Stimulated activated CD8-positive, alpha-beta memory T cell treated with anti-CD3 and anti-CD28 coated beads, Interleukin-7, amount 100 ng/mL, for 1 hour (primary cell): ENCODE measurements at places on chromosomes 5 and 9.

DNA sequence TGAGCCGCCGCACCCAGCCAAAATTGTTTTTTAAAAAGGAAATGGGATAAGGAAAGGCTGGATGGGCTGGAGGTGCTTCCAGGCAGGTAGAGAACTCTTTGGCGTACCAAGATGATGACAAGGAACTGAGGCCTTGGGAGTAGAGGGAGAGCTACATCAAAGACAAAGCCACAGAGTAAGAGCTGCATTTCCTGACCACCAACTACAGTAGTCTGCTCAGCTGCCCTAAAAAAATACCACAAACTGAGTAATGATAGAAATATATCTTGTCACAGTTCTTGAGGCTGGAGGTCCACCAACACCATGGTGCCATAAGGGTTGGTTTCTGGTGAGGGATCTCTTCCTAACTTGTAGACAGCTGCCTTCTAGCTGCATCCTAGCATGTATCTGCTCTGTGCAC, 8.2 kb downstream of the OR1K1 start:
- DNase-seq = no peak

DNA sequence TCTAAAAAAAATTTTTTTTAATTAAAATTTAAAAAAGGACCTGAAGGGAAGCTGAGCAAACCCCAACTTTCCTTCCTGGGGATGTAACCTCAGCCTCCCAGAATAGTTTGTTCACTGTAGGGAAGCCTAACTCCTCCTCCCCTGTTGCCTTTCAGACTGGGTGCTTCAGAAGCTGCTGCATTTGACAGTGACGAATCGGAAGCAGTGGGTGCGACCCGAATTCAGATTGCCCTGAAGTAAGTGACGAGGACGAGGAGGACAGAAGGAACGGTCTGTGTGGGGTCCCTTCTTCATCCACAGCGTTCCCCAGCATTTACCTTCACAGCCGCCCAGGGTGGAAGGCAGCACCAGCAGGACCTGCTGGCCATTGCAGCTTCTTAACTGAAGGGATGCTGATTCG, 57.7 kb upstream of the RARS1 start:
- no peak for DNase-seq

GRCh38 chr5:19713740-19714139, 274.3 kb downstream of the CDH18 start:
- DNase-seq = no peak

DNA sequence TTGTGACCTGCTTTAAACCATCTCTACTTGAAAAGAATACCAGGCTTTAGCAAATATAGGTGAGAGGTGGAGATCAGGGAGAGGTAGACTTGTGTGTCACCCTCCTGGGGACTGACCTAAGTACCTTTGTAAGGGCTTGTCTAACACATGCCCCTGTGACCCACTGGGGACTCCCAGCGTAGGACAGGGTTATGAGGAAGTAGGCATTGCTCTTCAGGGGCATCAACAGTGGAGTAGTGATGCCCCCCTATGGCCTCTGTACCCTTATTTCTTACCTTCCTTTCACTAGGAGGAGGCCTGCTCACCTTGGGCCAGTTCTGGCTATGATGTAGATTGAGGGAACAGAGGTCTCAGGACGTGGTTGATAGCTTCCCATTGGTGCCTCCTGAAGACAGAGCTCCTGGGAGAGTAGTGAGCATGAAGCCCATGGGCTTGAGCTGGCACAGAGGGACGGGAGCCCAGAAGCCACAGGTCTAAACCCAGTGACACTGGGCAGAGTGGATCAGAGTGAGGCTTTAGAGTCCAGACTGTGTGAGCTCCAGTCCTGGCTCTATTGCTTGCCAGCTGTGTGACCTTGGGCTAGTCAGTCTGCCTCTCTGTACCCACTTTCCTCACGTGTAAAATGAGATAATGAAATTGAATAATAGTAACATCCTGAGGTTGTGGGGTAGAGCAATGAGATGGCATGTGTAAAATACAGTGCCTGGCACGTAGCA, 191.7 kb downstream of the AOPEP start:
- DNase-seq = no peak

DNA sequence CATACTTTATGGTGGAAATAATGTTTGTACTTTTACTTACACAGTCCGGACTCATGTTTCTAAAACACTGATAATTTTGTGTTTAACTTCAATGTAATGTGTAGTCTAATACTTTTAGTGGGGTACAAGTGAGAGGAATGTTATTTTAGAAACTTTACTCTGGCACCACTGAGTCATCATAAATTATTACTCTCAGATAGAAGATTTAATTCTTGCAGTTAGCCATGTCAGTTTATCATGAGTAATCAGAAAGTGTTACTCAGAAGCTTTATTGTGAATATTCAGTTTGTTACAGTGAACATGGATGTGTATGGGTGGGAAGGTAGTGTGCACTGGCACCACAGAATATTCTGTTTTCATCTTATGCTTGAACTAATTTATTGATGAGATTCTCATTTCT, 20.0 kb downstream of the OGN start:
- DNase-seq = no peak
